ENCODE measurements at places on chromosomes 12 and 14. TPM values are rescaled to one million over a fixed set of nuclear protein-coding genes. Genes with fewer than 3 reads are reported as not detected.
A peak's percentile ranks its signal among the peaks of the same experiment; 100 is the strongest.

DNA sequence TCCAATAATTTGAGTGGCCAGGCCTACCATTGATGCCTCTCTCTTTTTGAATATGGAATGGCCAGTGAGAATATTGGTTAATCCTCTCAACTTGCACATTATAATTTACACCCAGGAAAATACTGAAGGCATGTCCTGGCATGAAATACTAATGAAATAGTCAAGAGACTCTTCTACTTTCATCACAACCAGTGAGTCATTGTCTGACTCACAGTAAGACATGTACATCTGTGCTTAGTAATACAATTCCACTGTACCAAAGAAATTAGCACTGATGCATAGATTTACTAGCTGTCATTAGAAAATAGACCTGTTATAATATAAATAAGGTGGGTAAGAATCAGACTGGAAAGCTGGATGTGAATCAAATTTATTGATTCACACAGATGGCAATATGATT lies 31.6 kb downstream of the KCNC2 start:
- DNase-seq: no peak

GRCh38 chr12:108858311-108859074 lies 1.1 kb upstream of the SSH1 start:
- DNase-seq: no peak

- DNase-seq: peak; percentile 31
Measured at GRCh38 chr14:46259536-46259935, 392.0 kb downstream of the RPL10L start.

DNA sequence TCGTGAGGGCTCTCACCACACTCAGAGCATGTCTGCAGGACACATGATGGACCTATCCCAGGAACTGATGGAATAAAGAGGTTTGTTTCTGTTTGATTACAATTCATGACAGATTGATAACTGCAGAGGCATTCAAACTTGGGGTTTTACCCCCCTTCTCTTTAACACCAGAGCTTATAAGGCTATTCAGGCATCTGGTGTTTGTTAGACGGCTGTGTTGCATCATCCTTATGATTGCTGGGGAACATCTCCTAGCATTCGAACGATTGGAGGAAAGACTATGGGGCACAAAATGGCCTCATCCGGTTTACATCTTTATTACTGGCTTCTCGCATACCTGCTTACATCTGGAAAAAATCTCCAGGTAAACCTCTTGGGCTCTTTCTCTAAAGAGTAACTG lies 191.8 kb downstream of the MSRB3 start:
- no peak for DNase-seq

- DNase-seq: no peak
Measured at GRCh38 chr12:122864894-122865253, 29.6 kb downstream of the HIP1R start.

GRCh38 chr14:35932136-35932535 lies 106.0 kb downstream of the BRMS1L start:
- DNase-seq: no peak

DNA sequence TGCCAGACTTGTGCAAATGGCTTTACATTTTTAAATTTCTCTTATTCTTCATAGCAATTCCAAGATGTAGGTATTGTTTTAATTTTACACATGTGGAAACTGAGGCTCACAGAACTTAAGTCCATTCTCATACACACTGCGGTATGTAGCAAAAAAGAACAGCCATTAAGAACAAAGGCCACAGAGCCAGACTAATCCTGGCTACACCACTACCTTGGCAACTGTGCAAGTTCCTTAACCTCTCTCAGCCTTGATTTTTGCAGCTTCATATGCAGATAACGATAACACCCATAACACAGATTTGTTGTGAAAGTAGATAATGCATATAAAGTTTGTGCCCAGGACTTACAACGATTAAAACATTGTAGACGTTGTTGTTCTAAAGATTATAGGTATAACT lies 81.1 kb downstream of the ABCC9 start:
- DNase-seq: no peak

DNA sequence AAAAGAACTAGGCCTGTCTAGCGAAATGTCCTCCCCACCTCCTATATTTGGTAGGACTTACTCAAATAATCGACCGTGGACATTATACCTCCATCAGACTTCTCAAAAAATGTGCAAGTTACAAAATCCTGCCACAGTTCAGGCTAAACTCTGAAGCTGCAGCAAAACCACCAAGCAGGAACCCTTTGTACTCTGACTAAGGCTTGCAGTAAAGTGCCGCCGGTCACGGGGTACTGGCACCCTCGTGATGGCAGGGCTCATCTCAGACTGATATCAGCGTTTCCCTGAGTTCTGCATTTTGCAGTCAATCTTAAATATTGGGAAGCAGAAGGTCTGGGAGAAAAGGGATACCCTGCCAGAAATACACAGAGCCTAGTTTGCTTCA lies 17.1 kb downstream of the SLC11A2 start:
- no peak for DNase-seq

DNA sequence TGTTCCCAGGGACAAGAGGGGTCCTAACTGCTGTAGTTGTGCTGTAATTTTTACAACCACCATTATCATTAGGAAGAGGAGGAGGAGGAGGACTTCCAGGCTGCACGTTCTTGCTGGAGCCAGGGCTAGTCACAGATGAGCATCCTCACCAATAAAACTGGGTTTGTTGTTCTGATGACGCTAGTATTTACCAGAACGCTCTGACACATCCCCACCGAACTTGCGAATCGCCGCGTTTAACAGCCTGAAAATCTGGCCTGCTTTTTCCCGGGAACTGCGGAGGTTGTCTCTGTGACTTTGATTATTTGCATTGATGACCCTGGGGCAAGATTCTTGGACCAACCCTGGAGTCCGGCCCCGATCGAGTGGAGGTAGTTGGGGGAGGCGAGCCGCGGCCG lies 10.2 kb downstream of the TBX5 start:
- peak; percentile 44 for DNase-seq

DNA sequence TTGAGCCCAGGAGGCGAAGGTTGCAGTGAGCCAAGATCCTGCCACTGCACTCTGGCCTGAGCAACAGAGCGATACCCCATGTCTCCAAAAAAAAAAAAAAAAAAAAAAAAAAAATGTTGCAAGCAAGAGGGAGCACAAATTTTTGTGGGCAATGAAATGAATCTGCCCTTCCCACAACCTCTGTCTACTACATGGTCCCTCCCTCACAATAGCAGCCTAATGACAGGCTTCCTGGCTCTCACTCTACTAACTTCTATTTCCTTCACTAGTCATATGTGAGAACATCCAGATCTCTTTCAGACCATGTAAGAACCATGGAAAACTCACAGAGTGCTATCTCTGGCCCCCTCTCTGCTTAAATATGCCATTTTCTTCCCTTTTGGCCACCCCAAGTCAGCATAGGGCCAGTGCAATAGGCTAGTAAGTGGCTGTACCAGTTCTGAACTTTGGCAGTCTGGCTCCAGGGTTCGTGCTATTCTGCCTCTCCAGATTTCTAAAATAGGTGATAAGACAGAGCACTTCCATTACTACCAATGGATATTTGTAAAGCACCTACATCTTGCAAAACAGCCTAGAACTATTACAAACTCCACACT lies 7.1 kb downstream of the OSBPL8 start:
- DNase-seq: no peak

GRCh38 chr14:93731753-93732152 lies 56.5 kb downstream of the PRIMA1 start:
- no peak for DNase-seq

DNA sequence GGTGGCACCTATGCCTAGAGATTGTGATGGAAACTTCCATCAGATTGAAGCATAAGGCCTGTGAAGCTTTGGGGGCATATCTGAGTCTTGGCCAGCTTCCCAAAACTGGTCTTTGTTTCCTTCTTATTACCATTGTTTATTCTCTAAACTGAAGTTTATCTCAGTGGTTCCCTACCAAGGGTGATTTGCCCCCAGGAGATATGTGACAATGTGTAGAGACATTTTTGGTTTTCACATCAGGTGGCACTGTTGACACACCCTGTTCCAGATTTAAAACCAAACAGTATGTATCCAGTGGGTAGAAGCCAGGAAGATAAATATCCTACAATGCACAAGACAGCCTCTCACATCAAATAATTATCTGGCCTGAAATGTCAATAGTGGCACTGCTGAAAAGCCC lies 22.1 kb downstream of the RASSF9 start:
- DNase-seq: no peak

DNA sequence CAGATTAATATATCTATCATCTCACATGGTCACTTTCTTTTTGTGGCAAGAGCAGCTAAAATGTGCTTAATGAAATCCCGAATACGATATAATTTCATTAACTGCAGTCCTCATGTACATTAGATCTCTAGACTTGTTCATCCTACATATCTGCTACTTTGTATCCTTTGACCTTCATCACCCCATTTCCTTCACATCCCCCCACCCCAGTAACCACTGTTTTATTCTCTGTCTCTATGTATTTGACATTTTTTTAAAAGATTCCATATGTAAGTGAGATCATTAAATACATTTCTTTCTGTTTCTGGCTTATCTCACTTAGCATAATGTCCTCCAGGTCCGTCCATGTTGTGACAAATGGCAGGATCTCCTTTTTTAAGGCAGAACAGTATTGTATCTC lies 23.0 kb upstream of the ST8SIA1 start:
- no peak for DNase-seq

DNA sequence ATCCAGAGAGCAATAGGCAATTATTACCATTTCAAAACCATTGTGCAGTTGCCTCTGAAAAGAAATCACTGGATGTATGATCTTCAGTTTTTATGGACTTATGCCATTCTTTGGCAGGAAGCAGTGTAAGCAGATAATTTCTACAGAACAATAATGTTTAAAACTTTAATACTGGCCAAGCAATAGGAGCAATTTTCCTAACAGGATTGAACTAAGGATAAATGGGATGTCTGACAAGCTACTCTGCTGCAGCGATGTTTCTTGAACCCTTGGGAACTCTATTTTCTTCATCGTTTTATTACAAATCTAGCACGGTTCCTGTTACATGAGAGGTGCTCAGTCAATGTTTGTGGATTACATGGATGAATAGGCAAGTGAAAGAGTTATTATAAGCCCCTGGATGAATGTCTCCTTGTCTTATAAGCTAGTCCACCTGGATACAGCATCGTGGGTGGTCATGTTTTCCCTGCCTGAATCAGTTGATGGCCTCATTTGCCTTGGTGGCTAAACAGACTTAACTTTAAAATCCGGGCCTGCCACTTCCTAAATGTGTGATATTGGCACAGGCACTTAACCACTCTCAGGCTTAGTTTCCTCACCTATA lies 68.2 kb upstream of the MDM1 start:
- DNase-seq: no peak

DNA sequence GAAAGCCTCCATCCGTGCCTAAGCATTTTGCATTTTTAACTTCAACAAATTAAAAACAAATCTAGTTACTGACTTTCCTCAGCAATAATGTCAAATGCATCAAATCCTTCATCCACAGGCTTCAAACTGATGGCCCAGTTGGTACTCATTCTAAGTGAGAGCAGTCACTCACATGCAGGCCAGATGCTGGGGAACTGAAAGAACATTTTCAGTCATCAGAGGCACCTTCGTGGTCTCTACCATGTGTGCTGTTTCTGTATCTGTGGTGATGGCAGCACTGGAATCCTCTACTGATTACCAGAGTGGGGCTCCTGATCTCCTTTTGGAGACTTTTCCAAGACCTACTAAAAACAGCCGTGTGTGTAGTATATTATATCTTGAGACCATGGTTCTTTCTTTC lies 145.2 kb downstream of the PRIMA1 start:
- DNase-seq: no peak

- peak; percentile 31 for DNase-seq
Measured at GRCh38 chr14:67557118-67557517, 24.0 kb downstream of the PLEKHH1 start.

DNA sequence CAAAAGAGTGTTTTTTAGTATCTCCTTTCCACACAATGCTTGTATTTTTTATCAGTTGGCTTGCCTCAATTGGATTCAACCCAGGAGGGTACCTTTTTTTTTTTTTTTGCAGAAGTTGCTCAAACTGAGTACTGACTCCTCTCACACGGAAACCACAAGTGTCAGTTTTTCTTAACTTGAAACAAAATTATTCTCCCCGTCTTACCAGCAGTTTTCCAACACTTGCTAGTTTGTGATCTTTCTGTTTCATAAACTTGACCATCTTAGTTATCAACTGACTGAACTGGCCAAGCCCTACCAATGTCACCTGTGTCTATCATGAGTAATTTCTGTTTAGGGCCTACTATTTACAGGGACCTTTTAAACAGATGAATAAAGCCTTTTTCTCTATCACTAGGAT lies 34.1 kb upstream of the ITPR2 start:
- DNase-seq: no peak

GRCh38 chr12:108570743-108571608 lies 8.6 kb downstream of the ISCU start:
- DNase-seq: peak; percentile 57

- peak; percentile 85 for DNase-seq
Measured at GRCh38 chr12:57087010-57087690, 1.8 kb upstream of the NAB2 start.

DNA sequence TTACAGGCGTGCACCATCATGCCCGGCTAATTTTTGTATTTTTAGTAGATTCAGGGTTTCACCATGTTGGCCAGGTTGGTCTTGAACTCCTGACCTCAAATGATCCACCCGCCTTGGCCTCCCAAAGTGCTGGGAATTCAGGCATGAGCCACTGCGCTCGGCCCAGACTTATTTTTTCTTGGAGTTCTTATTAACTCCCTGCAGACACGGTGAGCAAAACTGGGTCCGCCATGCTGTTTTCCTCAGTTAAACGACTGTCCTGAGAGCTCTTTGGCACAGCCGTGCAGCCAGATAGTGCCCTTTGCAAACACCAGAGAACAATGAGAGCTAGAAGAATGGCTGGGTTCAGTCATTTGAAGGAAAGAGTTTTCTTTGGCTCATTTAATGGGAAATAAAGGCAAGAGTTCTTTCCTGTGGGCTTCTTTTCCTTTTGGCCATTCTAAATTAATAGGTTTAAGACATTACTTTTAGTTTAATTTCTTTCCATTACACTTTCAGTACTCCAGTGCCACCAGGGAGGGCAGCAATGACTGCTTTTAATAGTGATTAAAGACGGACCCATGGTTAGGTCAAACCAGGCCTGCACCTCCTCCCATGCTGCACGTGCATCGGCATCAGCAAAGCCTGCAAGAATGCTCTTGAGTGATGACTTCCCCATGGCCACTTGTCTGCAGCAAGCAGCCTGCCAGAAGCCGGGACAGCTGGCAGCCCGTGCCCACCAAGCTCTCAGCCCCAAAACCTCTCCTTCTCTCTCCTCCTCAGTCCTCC lies 60.7 kb downstream of the VCPKMT start:
- peak; percentile 39 for DNase-seq

GRCh38 chr14:72598306-72598705 lies 295.6 kb downstream of the DPF3 start:
- no peak for DNase-seq

The CLEC1B gene
- not detected for total RNA-seq

The NKX2-1 gene
- total RNA-seq: not detected

The GTF2A1 gene
- 50.6 TPM for total RNA-seq

The CLMN gene
- total RNA-seq: 5.2 TPM

The TAS2R7 gene
- total RNA-seq: not detected

The PKP2 gene
- 49.9 TPM for total RNA-seq

The KRT82 gene
- total RNA-seq: not detected

The DEGS2 gene
- 0.35 TPM for total RNA-seq

The POTEM gene
- total RNA-seq: not detected

The BCL11B gene
- 6.7 TPM for total RNA-seq

The TCTN2 gene
- 6.8 TPM for total RNA-seq

Measured in GM23338 (cell line).